NCI-H2107 (cell line): ENCODE measurements at places on chromosomes 2 and 18.

- DNase-seq: no peak
These were observed 12.5 kb downstream of the OTOF start for GRCh38 chr2:26465266-26465925.

GRCh38 chr2:149064365-149064841 is 25.9 kb downstream of the LYPD6B start:
- no peak for DNase-seq

DNA sequence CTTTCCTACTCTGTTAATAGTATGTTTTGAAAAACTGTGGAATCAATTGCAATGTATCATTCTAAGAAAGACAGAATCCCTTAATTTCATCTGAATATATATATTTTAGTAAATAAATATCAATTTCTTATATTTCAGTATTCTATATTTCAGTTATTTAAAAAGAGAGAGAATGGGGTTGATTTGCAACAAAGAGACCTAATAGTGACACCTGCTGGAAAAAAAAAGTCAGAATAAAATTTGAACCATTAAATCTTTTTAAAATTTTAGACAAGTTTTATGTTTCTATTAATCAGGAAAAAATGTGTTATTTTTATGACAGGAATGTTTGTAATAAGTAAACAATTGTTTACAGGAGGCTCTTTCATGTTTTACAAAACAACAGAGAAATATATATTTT is 20.7 kb upstream of the CCNT2 start:
- no peak for DNase-seq

DNA sequence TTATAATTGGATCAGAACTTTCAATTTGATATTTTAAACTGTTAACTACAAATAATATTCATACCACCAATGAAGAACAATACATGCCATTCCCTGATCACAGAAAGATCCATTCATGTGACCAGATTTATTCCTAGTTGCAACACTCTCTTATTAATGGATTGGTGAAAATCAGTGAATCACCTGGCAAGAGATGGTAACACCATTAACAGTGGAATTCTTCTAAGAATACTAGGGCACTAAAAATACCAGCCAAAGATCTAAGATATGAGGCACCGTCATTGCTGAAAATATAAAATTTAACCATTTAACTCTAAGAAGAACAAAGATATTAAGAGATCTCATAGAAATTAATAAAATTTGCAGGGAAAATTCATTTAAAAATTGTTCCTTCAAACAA is 58.1 kb downstream of the MAP4K3 start:
- no peak for DNase-seq

- no peak for DNase-seq
These were observed 8.6 kb upstream of the CKAP2L start for GRCh38 chr2:112772911-112773475.

GRCh38 chr2:201883606-201884369 is 77.5 kb downstream of the CDK15 start:
- no peak for DNase-seq

GRCh38 chr2:112253261-112253815 is 1.5 kb downstream of the ZC3H8 start:
- no peak for DNase-seq

DNA sequence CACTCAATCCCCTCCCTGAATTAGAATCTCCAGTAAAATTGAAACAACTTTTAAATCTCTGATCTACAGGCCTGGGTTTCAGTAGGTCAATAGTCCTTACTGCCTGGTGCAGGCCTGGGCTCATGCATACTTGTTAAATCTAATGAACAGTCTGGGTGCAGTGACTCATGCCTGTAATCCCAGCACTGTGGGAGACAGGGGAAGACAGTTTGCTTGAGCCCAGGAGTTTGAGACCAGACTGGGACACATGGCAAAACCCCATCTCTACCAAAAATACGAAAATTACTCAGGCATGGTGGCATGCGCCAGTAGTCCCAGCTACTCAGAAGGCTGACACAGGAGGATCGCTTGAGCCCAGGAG is 94.7 kb upstream of the SP3 start:
- DNase-seq: no peak

- DNase-seq: no peak
These were observed 92.7 kb upstream of the FN1 start for GRCh38 chr2:215528555-215528954.

- DNase-seq: no peak
These were observed 89.7 kb downstream of the SEMA4F start for GRCh38 chr2:74743778-74744177.

GRCh38 chr18:36329684-36330434 is 32.3 kb downstream of the FHOD3 start:
- DNase-seq: no peak

GRCh38 chr2:136113209-136113971 is 4.6 kb downstream of the CXCR4 start:
- DNase-seq: no peak

- DNase-seq: no peak
These were observed 60.6 kb downstream of the SMAD7 start for GRCh38 chr18:48889981-48890762.

- DNase-seq: no peak
These were observed 115.1 kb downstream of the NFATC1 start for GRCh38 chr18:79510731-79511241.

GRCh38 chr18:5073026-5073944 is 123.8 kb downstream of the AKAIN1 start:
- DNase-seq: no peak

GRCh38 chr2:174678395-174678794 is 80.8 kb upstream of the WIPF1 start:
- DNase-seq: no peak

- DNase-seq: no peak
These were observed 98.3 kb downstream of the EPB41L5 start for GRCh38 chr2:120111193-120111592.

- DNase-seq: no peak
These were observed 41.3 kb downstream of the PDCL3 start for GRCh38 chr2:100603948-100604633.

- DNase-seq: no peak
These were observed 90.5 kb downstream of the LAMA3 start for GRCh38 chr18:23779696-23780303.

- no peak for DNase-seq
These were observed 178.9 kb upstream of the FANCL start for GRCh38 chr2:58419983-58420382.

DNA sequence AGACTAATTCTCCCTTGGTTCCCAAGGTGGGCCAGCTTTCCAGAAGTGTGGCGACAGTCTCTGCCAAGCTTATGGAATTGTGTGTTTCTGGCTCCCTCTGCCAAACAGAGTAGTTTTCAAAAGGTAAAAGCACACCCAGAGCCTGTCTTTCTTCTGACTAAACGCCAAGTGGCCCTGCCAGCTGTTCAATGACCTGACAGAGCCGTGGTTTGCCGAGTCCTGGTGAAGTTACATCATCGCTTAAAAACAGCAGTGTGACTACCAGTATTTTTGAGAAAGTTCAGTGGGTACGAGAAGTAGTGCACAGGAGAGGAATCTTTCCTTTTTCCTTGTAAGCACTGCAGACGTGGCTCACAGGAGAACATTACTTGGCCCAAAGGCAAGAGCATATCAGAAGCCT is 1.9 kb downstream of the PER2 start:
- no peak for DNase-seq

DNA sequence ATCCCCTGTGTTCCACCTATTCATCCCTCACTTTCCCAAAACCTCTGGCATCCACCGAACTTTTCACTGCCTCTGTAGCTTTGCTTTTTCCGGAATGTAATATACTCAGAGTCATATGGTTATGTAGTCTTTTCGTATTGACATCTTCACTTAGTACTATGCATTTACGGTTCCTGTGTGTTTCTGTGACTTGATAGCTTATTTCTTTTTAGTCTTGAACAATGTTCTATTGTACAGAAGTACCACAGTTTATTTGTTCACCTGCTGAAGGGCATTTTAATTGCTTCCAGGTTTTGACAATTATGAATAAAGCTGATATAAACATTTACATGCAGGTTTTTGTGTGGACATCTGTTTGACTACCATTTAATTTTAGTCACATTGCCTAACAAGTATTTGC is 154.7 kb upstream of the DOK6 start:
- DNase-seq: no peak

DNA sequence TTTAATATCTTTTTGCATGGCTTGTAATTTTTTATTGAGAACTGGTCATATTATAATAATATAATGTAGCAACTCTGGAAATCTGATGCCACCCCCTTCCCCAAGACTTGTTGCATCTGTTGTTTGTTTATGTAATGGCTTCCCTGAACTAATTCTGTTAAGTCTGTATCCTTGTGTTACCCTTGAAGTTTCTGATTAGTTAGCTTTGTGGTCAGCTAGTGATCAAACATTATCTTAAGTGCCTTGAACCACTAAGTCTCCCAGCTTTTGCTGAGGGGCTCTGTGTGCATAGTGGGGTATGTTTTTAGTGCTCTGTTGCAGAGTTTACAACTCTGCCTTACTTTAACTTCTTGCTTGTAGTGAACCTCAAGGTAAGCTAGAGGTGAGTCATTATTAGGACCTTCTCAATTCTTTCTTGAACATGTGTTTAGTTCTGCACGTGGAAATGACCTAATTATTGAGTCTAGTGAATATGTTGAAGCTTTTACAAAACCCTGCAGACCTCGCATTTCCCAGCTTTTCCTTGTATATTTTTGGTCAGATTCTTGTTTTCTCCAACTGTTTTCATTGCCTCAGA is 24.8 kb downstream of the SMCHD1 start:
- no peak for DNase-seq

DNA sequence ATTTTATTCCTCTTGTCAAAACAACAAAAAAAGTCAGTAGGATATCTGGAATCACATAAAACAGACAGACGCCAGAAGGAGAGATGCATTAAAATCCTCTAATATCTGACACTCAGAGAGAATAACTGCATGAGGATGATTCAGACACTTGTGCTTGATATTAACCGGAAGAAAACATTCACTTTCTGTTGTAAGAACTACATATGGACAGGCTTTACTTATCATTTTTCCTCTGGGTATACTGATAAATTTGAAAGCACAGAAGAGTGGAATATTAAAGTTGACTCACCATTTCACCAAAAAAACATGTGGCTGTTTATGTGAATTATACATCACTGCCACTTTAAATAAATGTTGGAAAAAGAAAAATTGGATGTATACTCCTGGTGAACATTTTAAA is 589.1 kb upstream of the CDH2 start:
- DNase-seq: no peak

DNA sequence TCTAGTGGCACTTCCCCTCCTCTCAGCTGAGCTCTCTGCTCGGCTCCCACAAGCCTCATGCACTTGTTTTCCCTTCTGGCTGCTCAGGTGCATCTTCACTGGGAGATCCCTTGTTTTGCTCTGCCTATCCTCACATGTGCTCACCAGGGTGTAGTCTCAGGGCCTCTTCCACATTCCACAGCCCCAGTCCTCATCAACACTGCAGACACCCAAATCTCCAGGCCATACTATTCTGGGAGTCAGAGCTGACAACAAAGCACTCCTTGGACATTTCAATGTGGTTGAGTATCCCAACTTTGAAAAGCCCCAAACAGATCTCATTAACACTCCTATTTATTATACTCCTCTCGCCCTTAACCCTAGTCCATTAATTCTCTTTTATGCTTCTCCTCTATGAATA is 71.3 kb downstream of the CCDC93 start:
- DNase-seq: no peak

DNA sequence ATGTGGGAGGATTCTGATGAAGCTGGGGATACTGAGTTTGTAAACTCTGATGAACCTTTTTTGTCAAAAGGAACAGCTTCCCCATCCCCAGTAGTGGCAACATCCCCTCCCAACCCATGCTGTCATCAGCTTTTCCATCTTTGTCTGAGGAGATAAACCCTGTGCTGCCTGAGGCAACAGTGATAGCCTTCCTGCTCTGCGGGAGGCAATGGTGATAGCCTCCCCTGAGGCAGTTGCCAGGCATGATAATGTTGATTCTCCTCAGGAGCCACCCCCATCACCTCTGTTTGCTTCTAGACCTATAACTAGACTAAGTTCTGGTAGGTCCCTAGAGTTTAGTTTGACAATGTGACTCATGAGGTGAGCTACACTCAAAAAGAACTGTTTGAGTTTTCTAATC is 97.5 kb downstream of the ERBB4 start:
- DNase-seq: no peak

- no peak for DNase-seq
These were observed 11.8 kb downstream of the LAMA3 start for GRCh38 chr18:23701017-23701416.

GRCh38 chr2:234635284-234635683 is 138.4 kb upstream of the ARL4C start:
- DNase-seq: no peak

GRCh38 chr2:39689272-39689841 is 23.6 kb downstream of the TMEM178A start:
- no peak for DNase-seq

GRCh38 chr18:48894799-48895346 is 55.9 kb downstream of the SMAD7 start:
- DNase-seq: no peak

DNA sequence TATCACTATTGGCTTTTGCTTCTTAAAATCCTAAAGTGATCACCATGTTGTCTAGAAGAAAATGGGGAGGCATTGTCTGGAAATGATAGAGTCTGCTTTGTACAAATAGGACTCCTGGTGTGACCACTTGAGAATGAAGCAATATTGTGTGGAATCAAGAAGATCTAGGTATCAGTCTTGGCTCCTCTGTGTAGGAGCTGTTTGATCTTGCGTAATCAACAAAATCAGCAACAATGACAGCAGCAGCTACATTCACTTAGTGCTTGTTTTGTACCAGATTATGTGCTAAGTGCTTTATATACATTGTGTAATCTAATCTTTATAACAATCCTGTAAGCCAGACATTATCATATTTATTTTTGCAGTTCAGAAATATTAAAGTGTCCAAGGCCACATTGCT is 17.8 kb downstream of the NCOA1 start:
- no peak for DNase-seq

- DNase-seq: no peak
These were observed 238.8 kb downstream of the IKZF2 start for GRCh38 chr2:212912445-212913103.

DNA sequence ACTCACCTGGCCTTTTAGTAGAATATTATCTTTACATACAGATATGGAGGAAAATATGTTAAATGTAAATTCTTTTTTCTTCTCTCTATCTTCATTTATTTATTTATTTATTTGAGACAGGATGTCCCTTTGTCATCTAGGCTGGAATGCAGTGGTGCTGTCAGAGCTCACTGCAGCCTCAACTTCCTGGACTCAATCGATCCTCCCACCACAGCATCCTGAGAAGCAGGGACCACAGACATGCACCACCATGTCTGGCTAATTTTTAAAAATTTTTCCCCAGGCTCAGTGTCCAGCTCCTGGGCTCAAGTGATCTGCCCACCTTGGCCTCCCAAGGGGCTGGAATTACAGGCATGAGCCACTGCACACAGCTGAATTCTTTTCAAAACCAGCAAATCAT is 20.3 kb downstream of the KYNU start:
- no peak for DNase-seq
